Fibroblast of skin of back (primary cell): ENCODE measurements at places on chromosomes 13 and 19.
A peak's percentile ranks its signal among the peaks of the same experiment; 100 is the strongest.

DNA sequence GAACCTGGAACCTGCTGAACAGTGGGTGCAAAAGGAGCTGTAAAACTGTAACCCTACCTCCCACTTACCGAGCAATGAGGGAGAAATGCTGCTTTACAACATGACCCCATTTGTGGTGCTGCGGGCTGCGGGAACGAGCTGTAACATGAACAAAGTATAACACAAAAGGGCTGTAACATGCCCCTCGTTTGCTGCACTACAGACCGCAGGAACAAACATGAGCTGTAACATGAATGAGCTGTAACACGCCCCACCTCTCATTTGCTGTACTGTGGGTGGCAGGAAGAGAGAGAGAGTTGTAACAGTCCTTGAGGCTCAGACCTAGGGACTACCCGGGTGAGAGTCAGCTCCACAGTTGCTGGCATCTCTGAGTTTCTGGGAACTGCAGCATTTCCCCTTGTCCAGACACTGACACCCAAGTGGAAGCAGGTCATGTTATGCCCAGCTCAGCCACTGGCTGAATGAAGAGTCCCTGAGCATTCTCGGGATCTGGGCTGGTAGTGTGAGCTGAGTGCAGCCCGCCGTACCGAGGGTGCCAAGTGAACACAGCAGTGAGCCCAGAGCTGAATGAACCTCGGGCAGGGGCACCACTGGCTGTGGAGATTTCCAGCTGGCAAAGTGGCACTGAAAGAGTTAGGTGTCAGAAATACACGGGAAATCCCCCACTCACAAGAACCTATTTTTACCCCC is 1385.3 kb upstream of the SPRY2 start:
- no peak for DNase-seq

DNA sequence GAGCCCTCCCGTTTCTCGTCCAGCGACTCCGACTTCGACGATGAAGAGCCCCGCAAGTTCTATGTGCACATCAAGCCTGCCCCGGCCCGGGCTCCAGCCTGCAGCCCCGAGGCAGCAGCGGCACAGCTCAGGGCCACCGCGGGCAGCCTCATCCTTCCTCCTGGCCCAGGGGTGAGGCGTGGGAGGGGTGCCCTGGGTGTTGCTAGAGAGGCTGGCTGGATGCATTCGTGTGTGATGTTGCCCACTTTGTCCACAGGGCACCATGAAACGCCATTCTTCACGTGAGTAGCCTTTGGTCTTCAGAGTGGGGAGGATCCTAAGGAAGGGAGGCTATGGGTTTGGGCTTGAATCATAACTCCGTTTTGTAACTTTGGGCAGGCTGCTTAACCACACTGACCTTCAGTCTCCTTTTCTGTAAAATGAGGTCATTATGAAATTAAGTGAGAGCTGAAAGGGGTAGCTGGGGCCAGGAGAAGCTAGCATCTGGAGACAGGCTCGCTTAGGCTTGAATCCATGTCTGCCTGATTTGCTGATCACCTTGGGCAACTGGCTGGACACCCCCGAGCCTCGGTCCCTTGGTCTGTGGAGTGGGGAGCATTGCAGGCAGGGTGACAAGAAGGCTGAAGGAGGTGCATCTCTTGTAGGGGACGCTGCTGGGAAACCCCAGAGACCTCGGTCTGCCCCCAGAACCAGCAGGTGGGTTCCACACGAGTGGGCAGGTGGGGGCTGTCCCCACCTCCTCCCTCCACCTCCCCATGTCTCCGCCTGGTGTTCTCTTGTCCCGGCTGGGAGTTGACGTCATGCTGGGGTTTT is 18.7 kb upstream of the B3GNT3 start:
- no peak for DNase-seq

GRCh38 chr13:89568746-89569145 is 1778.7 kb upstream of the MIR17HG start:
- no peak for DNase-seq

GRCh38 chr19:52742516-52742915 is 7.7 kb upstream of the ZNF611 start:
- no peak for DNase-seq

- no peak for DNase-seq
Observed at GRCh38 chr13:23718996-23719395, 148.8 kb downstream of the TNFRSF19 start.

DNA sequence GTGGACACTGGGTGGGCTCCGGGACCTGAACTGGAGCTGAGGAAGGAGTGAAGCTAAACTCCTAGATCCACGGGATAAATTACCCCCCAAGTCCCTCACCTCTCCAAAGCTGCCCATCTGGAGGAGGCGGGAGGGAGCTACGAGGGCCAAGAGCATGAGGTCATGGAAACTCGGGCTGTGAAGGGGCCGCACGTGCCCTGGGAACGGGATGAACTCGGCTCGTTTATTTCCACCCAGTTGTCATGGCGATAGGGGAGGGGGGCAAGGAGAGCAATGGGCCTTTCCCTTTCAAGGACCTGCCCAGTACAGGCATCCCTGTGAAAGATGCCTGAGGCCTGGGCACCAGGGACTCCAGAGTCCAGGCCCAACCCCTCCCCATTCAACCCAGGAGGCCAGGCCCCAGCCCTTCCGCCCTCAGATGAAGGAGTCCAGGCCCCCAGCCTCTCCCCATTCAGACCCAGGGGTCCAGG is 3.8 kb downstream of the PPP1R12C start:
- DNase-seq, result peak; percentile 84

GRCh38 chr13:33496336-33496735 is 210.8 kb upstream of the STARD13 start:
- no peak for DNase-seq

DNA sequence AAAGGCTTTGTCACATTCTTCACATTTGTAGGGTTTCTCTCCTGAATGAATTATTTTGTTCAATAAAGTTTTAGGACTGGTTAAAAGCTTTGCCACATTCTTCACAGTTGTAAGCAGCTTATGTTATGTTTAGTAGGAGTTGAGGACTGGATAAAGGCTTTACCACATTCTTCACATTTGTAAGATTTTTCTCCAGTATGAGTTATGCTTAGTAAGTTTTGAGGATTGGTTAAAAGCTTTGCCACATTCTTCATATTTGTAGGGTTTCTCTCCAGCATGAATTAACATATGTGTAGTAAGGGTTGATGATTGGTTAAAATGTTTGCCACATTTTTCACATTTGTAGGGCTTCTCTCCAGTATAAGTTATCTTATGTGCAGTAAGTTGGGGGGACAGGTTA is 79.9 kb downstream of the ZNF431 start:
- DNase-seq, result peak; percentile 68

DNA sequence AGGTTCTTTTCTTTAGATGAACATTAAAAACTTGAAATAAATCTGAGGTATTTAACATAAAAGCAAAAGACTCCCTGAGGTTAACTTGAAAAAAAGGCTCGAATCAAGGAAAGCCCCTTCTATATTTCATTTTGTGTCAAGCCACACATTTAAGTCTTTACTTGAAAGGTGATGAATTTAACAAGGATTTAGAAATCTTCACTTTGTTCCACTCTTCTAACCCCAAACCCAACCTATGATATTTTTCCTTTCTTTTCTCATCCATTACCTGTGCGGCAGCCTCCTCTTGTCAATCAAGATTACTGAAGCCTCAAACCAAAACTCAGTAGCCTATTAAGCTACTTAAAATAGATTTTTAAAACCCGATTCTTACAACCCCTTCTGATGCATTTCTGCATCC is 33.8 kb downstream of the MIPEP start:
- no peak for DNase-seq

DNA sequence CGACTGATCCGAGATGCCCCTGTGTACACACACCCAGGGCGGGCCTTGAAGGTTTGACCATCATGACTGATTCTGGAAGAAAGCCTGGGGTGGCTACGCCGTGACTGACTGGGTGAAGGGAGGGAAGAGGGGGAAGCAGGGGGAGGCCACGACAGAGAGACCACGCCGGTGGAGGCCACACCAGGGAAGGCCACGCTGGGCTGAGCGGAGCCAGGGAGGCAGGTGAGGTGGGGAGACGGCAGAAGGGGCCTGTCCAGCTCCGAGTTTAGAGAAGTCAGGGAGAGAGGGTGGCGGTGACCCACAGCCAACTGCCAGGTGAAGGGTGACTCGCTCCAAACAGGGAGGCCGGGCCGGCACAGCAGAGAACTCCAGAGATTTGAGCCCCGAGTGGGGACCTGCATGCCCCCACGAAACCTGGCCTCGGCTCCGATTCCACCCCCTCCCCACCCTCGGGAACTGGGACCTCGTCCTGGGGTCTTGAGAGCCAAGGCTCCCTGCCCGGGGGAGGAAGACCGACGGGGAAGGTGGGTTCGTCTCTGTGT is 102.6 kb downstream of the PTPRS start:
- DNase-seq, result no peak

DNA sequence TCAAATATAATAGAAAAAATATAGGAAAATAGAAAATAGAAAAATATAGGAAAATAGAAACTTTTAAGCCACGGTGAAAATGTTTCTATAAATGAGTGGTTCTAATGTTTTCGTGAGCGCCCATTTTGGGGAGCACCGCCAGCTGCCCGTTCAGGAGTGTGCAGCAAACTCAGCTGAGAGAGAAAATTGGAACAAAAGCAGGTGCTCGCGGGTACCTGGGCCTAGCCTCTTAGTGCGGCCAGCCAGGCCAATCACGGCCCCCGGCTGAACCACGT is 204 bp upstream of the PDX1 start:
- no peak for DNase-seq

DNA sequence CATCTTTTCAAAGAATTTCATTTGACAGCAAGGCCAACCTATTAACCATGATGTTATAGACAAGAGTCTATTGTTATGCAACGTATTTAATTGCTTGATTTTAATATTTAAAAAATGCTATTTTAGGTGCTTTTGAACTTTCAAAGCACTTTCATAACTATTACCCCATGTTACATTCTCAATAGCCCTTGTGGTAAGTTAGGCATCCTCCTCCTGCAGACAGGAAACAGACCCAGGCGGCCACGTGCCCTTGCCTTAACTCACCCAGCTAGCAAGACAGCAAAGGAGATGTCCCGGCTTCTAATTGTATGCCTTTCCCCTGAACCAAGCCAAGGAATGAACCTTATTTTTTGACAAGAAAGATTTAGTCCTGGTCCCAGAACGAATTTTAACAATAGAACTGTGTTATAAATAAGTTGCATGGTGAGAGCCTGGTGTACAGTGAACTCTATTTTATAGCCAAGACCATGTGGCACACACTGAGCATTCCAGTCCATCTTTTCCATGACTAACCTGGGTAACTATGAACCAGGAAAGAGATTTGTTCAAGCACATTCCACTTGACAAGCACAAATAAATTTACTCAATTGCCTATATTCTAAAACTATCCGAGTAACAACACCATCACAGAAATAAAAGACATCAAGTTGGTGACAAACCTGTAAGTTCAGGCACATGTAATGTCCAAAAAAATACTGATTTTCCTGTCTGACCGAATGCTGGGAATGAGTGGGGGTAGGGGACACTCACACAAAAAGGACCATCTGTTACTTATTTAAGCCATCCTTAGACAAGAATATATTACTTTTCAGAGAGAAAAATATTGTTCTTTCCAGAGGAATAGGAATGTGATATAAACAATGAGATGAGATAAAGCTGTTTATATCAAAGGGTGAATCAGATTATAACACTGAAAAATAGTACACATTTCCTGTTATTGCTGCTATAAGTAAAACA is 163.0 kb downstream of the EFNB2 start:
- DNase-seq, result peak; percentile 88

DNA sequence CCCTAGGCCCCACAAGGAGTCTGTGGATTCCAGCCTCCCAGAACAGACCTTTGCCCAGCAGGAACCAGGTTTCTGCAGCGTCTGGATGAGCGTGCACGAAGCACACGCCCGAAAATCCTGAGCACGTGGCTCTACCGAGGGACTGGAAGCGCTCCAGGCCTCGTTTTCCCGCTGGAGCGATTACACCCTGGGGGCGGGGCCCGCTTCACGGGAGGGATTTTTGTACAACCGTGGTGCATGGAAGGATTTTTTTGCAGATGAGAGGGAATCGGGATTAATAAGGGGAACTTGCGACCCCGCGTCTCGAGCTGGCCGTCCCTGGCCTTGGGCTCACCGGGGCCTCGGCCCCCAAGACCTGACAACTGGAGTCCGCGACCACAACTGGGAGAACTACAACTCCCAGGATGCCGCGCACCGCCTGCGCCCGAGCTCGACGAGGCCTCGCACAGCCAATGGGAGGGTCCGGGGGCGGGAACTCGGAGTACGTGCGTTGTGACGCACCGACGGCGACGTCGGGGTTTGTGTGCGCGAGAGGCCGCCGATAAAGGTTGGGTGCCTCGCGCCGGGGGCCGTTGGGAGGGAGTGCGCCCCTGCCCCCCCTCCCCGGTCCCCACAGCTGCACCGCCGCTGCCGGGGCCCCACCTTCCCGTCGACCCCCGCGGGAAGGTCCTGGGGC is at the start of gene ZNF628:
Gene ZNF628 (plus strand): TSS at position 518 of the 676 bp plus-strand sequence. CDS start 3,294 bp downstream, outside the sequence.
- DNase-seq, result peak; percentile 99

GRCh38 chr19:39778763-39779162 is at the start of gene LEUTX:
Gene LEUTX, plus strand, starts transcription at chr19:39778854. Its CDS starts 67 bp downstream, at chr19:39778921.
- no peak for DNase-seq

- no peak for DNase-seq
Observed at GRCh38 chr19:9891609-9892373, 44.5 kb downstream of the OLFM2 start.

DNA sequence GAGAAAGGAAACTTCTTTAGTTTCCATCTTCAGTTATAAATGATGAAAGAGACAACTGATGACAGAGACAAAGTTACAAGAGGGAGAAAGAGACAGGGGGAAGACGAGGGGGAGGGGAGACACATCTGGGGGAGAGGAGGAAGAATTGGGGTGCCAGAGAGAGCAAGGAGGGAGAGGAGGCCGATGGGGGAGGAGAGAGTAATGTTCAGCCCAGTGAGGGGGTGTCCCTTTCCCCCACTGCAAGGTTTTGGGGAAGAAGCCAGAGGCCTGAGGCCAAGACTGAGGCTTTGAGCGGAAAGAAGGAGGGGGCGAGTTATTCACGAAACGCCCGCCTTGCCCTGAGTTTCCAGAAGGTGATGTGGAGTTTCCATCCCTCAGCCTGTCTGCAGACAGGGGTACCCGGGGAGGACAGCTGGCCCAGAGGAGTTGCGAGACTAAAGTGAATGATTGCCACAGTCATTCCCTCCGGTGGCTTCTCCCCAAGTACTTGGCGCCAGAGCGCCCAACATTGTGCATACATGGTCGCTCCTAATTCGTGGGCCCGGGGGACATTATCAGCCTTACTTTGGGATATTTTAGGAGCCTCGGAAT is 558 bp upstream of the PPAN start:
- DNase-seq, result no peak

- DNase-seq, result no peak
Observed at GRCh38 chr13:113775451-113776145, 16.6 kb downstream of the TMEM255B start.

DNA sequence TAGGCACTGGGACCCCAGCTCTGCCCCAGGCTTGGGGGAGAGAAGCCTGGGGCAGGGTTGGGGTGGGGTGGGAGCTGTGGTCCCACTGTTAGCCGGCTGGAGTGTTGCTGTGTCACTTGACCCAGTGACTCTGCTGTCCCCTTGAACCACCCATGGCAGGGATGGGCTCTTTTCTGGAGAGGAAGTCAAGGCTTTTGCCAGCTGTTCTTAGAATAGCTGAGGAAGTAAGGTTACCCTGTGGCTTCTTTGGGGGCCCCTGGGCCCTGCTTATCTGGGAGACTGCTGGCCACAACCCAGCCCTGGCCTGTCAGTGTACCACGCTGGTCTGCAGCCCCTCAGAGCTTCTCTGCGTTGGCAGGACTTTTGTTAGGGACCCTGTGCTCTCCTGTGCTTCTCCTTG is 9.1 kb downstream of the PNPLA6 start:
- no peak for DNase-seq

- DNase-seq, result no peak
Observed at GRCh38 chr19:7524523-7524922, 2.1 kb downstream of the MCOLN1 start.

- DNase-seq, result no peak
Observed at GRCh38 chr19:33090179-33090578, 9.2 kb downstream of the GPATCH1 start.

- peak; percentile 63 for DNase-seq
Observed at GRCh38 chr19:1064661-1065605, 2.0 kb upstream of the ARHGAP45 start.
